ENCODE measurements at places on chromosomes 5 and 9.

DNA sequence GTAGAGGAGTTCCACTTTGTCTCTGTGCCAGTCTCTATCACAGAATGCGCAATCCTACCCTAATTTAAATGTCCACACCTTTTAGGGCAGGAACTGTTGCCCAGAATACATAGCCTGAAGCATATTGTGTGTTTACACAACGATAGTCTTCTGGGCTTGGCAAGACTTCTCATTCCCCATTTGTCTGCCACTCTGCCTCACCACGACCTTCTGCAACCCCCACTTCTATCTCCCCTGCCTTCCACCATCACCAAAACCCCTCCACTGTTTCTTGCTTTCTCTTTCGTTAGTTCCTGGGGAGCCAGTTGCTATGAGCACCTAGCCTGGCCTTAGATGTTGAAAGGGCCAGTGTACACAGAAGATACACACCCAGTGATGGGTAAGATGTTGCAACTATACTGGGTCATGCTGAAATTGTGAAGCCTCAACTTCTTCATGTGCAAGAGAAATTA is 883 bp upstream of the RNF145 start:
- no peak for DNase-seq

DNA sequence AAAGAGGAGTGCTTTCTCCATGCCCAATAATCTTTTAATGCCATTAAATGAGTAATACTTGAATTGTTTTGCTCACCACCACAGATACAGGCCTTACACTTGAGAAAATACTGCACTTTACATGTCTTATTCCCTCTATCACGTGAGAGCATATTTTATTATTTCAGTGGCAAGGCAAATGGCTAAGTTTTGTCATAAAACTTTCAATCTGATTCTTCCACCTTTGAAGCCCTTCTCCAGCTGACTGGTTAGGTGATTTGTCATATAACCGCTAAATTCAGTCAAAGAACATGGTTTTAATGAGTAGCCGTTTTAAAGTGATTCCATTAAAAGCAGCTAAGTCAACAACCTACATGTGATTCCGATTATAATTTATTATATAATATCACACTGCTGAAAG is 43.8 kb downstream of the FAT2 start:
- DNase-seq, result no peak

GRCh38 chr9:111914749-111915424 is 18.3 kb downstream of the UGCG start:
- DNase-seq, result no peak

- DNase-seq, result no peak
Observed at GRCh38 chr5:147017191-147017590, 138.6 kb upstream of the PPP2R2B start.

DNA sequence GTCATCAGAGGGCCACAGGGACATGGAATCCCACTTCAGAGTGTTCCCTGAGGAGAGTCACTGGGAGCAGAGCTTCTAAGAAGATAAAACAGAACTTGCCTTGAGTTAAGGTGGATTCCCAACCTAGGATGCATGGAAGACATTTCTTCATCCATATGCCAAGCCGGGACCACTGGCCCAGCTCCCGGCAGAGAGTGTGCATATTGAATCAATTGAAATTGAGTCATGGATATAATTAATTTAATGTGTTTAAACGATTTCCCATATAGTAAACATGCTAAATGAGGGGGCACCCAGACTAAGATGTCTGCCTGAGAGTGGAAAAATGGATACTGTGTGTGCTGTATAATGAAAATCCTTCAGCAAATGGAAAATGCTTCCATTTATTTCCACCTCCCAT is 194.4 kb upstream of the TBC1D2 start:
- no peak for DNase-seq

- no peak for DNase-seq
Observed at GRCh38 chr5:172658961-172659501, 18.0 kb downstream of the NEURL1B start.
